ENCODE measurements at places on chromosomes 4 and X. TPM values are rescaled to one million over a fixed set of nuclear protein-coding genes. Genes with fewer than 3 reads are reported as not detected.

DNA sequence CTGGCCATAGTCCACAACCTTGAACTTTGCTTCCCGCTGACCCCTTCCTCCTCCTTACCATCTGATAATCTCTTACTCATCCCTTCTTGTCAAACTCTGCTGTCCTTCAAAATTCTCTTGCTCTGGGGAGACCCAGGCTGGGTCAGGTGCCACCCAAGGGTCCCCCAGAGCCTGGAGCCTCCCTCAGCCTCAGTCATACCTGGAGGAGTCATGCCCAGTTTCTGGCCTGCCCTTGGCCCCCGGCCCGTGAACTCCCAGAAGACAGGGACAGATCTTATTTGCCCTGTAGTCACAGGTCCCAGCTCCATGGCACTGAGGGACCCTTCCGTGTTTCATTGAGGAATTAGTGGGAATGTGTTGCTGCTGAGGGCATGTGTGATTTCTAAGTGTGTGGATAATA, 4.7 kb upstream of the GPR78 start:
- no peak for DNase-seq

DNA sequence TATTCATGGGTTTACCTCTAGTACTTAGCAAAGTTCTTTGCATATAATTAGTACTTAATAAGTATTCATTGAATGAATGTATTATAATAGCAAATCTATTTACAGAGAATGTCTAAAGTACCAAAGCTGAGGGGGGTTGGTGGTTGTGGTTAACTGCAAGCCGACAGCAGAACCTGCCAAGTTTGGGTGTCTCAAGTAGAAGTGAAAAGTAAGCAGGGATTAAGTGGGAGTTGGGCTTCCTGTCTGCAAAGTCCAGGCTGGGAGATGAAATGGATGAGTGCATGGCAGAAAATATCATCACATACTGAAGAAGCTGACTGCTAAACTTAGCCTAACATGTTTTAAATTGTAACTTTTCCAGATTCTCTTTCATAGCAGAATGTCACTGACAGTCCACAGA, 169.6 kb downstream of the CAMK2D start:
- no peak for DNase-seq

GRCh38 chr4:110625576-110626257, 2.8 kb upstream of the PITX2 start:
- DNase-seq: no peak

GRCh38 chr4:119070301-119070700, 65.3 kb upstream of the MYOZ2 start:
- DNase-seq: peak; percentile 40

DNA sequence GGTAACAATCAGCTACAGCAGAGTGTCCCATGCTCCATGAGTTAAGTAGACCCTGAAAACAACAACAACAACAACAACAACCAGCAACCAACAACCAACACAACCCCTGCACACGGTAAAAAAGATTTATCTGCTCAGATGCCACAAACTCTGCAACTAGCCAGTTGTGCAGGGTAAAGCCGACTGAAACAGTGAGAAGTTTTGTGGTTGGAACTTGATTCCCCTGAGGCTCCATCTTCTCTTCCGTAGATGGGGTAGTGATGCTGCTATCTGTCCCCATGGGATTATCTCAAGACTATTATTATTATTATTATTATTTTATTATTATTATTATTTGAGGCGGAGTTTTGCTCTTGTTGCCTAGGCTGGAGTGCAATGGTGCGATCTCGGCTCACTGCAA, 50.6 kb upstream of the RAPGEF2 start:
- no peak for DNase-seq

DNA sequence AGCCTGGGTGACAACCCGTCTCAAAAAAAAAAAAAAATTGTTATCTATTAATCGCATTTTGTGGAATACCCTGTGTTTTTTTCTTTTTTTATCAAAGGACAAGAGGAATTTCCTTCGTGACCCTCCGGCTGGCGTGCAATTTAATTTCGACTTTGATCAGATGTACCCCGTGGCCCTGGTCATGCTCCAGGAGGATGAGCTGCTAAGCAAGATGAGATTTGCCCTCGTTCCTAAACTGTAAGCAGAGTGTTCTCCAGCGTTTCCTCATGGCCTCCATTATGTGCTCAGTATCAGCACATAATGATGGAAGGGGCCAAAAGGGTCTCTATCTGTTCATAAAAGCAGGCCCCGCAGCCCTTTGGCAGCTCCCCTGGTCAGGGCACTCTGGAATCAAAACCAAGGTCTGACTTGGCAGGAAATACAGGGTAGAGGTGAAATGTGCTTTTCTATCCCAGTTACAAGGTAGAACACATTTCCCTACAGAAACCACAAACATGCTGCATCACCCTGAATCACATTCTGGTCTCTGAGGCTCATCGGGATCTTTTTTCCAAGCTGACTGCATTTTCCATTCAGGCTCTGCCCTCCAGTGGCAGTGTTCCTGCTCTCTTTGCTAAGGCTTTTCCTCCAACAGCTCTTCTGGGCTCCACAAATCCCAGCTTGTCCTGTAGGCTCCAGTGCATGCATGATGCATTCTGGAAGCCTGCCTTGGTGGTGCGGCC, 24.4 kb downstream of the SYAP1 start:
- no peak for DNase-seq

The EXOSC9 gene
- 30.1 TPM for total RNA-seq

GRCh38 chr4:173507471-173508385, 22.3 kb downstream of the HAND2 start:
- no peak for DNase-seq

The ZAR1 gene
- total RNA-seq: not detected

DNA sequence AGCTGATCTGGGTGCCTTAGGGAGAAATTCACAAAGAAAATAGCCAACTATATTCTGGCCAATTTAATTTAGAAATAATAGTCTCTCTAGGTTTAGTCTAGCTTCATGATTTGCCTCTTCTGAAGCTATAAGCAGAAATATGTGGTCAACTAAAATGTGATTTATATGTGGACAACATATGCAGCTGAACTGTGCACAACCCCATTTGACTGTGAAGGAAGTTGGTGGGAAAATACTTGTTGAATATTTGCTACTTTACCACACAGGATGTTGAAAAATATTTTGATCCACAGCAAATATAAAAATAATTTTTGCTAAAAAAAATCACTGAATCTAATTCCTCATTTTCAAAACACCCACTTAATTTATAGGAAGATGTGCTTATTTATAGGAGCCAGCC, 15.7 kb upstream of the RNF128 start:
- DNase-seq: no peak
